ENCODE measurements at places on chromosomes 6 and 20. TPM values are rescaled to one million over a fixed set of nuclear protein-coding genes. Genes with fewer than 3 reads are reported as not detected.

GRCh38 chr6:21971541-21971940 lies 325.3 kb downstream of the PRL start:
- DNase-seq, result no peak

PIM1 gene
- total RNA-seq, result 17.1 TPM

CAP2 gene
- 5.6 TPM for total RNA-seq

FAXC gene
- 14.2 TPM for total RNA-seq

COX7A2 gene
- 490 TPM for total RNA-seq

GRCh38 chr6:144359783-144360182 lies 74.6 kb downstream of the UTRN start:
- no peak for DNase-seq

DNA sequence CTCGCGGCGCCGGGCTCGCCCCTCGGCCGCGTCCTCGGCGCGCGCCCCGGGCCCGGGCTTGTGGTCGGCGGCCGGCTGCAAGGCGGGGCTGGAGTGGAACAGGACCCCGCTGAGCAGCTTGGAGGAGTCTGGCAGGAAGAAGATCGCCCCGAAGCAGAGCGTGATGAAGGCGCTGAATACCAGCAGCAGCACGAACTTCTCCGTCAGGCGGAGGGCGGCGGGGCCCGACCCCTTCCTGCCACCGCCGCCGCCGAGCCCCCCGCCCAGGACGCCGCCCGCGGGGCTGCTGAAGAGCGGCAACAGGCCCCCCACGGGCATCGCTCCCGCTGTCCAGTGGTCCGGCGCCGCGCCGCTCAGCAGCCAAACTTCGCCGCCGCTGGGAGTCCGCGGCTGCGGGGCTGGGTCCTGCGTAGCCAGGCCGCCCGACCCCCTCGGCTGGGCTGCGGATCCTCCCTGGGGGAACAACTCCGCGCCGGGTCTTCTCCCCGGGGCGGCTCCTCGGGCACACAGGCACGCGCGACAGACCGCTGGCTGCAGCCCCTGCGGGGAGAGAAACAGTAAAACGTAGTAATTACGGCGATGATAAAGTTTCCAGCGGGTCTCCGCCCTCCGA lies 707 bp downstream of the MAN1A1 start:
- DNase-seq, result no peak

CDSN gene
- 0.88 TPM for total RNA-seq

GRCh38 chr20:62359491-62360121 lies 7.5 kb downstream of the LAMA5 start:
- no peak for DNase-seq

GRCh38 chr6:41638935-41639808 lies 904 bp downstream of the MDFI start:
- no peak for DNase-seq

LAMA5 gene
- total RNA-seq, result 72.6 TPM

- no peak for DNase-seq
These were observed 102.0 kb upstream of the HEY2 start for GRCh38 chr6:125647391-125647790.

DNA sequence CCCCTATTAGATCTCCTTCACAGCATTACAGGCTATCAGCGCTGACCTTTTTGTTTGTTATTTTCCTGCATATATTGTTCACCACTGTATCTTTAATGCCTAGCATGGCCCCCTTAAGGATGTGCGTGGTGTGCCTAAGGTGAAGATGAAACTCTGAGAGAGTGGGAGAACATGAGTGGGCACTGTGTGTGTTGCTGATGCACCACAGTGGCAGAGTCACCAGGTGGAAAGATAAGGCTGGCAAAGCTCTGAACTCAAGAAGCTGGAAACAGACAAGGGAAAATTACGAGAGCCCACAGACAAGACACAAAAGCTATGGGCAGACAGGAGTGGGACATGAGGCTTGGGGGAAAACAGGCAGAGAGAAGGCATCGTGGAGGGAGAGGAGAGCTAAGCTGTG lies 159.8 kb downstream of the INSM1 start:
- no peak for DNase-seq

DNA sequence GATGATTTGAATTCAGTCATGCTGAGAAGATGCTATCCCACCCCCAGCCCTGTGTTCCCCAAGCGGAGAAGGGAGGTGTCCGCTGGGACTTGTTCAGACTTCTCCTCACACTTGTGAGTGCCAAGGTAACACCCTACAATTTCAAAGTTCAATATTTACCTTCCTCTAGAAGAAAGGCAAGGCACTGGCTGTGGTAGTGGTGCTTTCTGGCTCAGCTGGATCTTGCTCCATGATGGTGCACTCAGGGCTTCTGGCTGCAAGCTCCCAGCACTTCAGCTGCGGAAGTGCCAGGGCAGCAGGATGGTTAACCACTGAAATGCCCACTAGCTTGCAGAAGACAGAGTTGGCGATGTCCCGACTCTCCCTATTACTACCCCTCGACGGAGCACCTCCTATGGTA lies 135.4 kb downstream of the MTFR2 start:
- no peak for DNase-seq

DNA sequence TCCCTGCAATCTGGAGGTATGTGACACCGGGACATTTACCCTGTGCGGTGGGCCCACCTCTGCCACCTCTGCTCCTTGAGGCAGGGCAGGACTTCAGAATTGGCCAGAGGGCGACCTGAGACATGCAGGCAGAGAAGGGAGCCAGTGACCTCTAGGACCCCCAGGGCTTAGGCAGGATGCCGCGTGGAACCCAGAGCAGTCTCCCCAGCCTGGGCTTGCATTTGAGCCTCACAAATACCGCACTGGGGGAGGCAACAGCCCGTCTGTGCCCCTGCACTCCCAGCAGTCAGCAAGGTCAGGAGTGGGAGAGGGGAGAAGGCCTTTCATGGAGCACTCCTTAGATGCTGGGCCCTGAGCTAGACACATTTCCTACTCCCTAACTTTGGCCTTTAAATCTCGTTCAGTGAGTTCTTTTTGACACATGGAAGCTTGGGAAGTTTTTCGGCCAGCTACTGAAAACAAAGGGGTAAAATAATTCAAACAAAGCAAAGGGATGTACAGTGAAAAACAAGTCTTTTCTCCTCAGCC lies 41.7 kb downstream of the C20orf203 start:
- DNase-seq, result no peak

- DNase-seq, result no peak
These were observed 43.4 kb upstream of the ARHGAP18 start for GRCh38 chr6:129753422-129753821.

- DNase-seq, result no peak
These were observed 13.2 kb upstream of the SCRT2 start for GRCh38 chr20:688809-689212.

GABRR1 gene
- not detected for total RNA-seq

DNA sequence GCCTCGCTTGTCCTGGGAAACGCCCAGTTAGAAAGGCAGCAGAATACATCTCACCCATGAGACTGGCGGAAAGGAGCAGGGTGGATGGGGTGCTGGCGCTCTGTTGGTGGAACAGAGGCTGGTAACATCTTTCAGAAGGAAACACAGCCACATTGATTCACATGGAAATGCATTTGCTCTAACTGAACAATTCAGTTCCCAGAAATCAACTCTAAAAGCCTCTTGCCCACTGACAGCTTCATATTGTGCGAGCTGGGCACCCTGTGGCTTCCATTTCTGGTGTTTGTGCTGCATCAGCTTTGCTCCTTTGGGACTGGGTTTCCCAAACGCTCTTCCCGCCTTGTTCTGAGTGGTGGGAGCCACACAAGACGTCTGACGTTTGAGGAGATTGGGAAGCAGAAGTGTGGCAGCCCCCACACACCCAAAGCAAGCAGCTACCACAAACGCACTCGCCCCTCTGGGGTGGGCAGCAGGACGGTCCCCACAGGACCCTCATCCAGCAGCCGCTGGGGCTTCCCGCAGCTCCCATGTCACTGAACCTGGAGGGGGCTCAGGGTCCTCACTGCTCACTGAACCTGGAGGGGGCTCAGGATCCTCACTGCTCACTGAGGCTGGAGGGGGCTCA lies 229.5 kb downstream of the ERMARD start:
- DNase-seq, result no peak

SLCO4A1 gene
- 2.3 TPM for total RNA-seq

- DNase-seq, result no peak
These were observed 49.2 kb upstream of the IL17A start for GRCh38 chr6:52136934-52137467.

- DNase-seq, result peak; percentile 36
These were observed 95.5 kb downstream of the NCR2 start for GRCh38 chr6:41430875-41431274.

DNA sequence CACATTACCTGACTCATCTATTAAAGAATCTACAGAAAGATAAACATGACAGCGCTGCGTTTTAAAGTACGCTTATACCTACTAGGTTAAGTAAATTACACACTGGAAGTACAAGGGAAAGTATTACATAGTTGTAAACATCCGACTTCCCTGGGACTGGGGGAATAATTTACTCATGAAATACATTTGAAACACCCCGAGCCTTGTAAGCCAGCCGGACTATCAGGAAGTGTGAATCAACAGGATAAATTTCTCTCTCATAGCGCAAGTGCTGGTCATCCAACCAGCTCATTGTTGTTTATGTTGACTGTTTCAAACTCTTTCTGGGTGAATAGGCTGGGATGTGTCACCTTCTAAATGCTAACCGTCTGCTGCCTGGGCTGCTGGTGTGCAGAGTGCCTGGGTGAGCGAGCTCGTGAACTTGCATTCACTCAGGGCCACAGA lies 4.9 kb downstream of the BMP6 start:
- DNase-seq, result peak; percentile 54

DNA sequence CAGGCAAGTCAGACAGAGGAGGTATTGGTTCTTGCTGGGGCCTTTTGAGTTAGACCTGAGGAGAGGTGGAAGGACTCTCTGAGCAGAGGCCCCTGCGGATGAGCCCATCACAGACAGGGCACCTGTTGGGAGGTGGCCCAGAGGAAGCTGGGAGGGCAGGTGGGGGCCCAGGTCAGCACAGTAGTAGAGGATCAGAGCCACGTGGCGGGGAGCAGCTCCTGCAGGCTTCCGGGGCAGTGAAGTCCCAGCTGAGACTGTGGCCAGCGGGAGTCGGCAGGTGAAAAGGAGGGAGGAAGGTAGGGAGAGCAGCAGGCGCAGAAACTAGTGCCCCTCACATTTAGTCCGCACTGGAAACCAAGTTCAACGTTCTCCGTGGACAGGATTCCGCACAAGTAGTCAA lies 61.8 kb downstream of the RSPH3 start:
- DNase-seq, result no peak

- DNase-seq, result no peak
These were observed 42.8 kb upstream of the FAM135A start for GRCh38 chr6:70370496-70370895.

- DNase-seq, result no peak
These were observed 35.3 kb downstream of the BEND3 start for GRCh38 chr6:107080036-107080435.

- DNase-seq, result no peak
These were observed 6.5 kb downstream of the MEP1A start for GRCh38 chr6:46799657-46800056.

GRCh38 chr6:145953200-145953599 lies 11.0 kb downstream of the SHPRH start:
- no peak for DNase-seq

OOEP gene
- 0.49 TPM for total RNA-seq

Measured in foreskin keratinocyte (primary cell).